Stimulated activated CD8-positive, alpha-beta memory T cell treated with anti-CD3 and anti-CD28 coated beads, Interleukin-4, amount 100 ng/mL, for 4 hours (primary cell): ENCODE measurements at places on chromosomes 3 and 15.

DNA sequence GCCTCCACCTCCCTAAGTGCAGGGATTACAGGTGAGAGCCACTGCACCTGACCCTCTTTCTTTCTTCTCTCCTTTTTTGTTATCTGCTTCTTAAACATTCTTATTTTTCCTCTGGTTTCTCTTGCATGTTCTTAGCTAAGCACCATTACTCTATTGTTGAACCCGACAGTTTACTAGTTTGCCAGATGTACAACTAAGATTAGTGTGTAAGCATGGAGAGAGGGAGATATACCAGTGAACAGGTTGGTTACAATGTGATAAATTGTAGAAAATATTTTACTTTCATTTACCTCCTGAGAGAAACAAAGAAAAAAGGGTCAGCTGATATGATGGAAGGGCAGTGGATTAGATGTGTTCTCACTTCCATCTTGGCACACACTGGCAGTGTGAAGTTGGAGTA is 4.9 kb downstream of the HAUS2 start:
- DNase-seq = no peak

DNA sequence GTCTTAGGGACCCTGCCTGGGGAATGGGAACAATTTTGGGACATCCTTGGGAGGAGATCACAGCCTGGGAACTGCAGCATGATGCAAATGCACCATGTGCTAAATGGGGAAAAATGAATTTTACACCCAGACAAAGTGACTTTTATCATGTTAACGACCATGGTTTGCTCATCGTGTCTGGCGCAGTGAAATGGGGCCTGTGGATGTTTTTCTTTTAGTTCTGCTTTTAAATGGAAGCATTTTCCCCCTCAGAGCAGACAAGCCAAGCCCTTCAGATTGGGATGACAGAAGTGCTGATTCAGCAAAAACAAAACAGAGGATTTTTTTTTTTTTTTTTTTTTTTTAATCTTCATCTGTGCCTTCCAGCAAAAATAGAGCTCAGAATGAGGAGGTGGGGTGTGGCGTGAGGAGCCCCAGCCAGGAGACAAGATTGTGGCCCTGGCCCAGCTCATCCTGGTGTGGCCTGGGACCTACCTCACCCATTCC is 14.3 kb upstream of the CACNA2D2 start:
- DNase-seq = no peak

DNA sequence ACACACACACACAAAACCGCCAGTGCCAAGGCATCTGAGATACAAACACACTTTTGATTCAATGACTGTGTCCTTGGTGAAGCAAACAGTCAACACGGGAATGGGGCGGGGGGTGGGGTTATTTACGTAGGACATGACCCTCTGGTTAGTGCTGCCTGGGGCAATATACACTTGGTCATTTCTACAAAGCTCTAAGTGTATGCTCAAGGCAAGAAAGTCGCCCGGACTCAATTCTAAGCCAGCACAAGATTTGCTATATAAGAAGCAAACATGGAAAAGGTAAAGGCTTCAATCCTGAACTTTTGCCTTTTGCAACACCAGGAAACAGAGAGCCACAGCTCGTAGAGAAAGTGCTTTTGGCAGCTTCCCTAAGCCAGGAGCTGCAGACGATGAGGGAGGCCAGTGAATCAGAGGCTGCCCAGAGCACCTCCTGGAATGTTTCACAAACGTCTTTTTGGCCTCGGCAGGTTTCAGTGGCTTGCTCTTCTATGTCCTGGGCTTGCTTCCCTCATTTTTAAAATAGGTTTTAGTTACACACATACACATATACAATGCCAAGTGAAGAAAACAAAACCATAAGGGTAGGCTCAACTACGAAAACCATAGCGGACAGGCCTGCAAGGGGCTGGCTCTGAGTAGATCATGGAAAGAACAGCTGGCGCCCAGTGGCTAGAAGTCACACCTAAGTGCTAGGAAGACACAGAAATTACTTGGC is 73.6 kb downstream of the TM4SF4 start:
- no peak for DNase-seq

DNA sequence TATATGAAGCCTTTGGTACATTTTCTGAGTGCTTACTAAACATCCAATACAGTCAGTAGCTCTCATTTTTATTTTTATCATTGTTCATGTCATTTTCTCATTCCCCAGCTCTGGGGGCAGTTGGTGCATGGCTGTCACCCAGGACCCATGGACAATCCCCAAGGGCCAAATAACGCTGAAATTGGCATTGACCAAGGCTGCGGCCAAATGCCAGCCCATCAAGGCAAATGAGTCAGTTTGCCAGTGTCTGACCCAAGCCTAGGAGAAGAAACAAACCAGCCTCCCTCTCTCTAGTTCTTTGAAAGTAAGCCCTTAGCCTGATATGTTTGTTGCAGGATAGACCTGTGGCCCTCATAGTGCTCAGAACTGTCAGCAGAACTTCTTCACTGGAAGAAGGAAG is 219.2 kb downstream of the THSD4 start:
- no peak for DNase-seq

DNA sequence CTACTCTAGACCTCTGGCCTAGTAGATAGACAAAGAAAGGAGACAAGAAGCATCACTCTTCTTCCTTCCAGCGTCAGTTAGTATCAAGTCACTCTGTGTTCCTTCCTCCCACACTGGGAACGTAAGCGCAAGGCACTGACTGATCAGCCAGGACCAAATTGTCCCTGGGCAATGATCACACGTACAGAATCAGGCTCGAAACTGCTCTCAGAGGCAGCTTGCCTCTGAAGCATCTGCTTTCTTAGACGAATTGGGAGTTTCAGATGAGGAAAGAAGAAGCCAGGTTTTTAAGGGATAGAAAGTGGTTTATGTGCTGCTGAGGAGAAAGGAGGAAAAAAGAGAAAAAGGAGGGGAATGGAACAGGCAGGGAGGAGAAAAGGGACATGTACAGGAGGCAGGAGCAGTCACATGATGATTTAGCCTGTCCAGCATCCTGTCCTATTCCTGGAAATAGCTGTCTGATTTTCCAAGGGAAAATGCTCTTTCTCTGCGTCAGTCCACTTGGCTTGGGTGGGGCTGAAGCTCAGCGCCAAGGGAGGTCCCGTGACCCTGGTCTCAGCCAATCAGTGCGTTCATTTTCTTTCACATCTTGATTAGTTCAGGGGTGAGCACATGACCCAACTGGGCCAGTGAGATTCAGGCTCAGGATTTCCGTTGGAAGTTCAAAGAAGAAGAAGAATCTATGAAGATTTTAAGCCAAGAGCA is 102.0 kb upstream of the PRICKLE2 start:
- no peak for DNase-seq

DNA sequence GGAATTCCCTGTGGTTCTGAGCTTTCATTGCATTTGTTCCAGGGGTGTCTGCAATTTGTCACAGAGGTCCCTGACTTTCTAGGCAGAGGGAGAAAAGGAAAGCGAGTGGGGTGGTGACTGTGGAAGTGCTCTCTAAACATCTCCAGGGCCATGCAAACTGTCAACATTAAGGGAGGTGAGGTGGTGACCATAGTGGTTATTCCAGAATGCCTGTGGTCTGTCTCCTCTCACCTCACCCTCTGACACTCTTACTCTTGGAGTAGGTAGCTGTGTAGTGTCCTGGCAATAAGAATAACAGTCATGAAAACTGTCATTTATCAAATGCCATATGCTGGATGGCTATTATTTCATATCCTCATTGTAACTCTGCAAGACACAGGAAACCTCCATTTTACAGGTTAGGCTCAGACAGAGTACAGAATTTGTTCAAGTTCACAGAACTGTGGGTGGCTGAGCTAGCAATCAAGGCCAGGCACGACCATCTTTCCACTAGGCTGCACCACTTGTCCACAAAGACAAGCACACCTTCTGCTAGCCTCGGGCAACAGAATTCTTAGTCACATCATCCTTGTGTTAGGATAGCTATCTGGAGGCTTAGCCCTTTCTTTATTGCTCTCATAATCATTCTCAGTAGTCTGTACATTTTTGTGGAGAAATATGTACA is 179.4 kb downstream of the CD47 start:
- no peak for DNase-seq

DNA sequence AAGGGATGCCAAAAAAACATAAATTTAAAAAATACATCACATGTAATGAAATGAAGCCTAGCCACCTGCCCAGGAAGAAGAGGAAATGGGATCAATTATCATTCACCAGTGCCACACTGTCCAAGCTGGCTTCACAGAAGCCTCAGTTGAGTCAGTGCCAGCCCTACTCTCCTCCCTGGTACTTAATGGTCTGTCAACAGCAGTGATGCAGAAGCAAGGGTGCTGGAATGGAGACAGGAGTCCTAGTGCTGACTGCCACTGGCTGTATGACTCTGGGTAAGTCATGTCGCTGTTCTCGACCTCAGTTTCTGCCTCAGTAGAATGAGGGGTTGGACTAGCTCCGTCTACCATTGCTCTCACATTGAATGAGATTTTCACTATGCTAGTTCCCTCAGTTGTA is 78.5 kb upstream of the LARS2 start:
- no peak for DNase-seq

GRCh38 chr3:149898771-149899170 is 71.9 kb downstream of the PFN2 start:
- DNase-seq = no peak

GRCh38 chr3:28308196-28308595 is 40.3 kb upstream of the ZCWPW2 start:
- DNase-seq = no peak

- no peak for DNase-seq
Measured at GRCh38 chr3:101725194-101725889, 928 bp downstream of the CEP97 start.
